Breast epithelium (tissue), 4 donors: ENCODE measurements at places on chromosomes 6 and 20. TPM values are rescaled to one million over a fixed set of nuclear protein-coding genes. Genes with fewer than 3 reads are reported as not detected.

- no peak for DNase-seq
- no peaks in the 10 kb centered on the region for H3K4me1 ChIP-seq
- no peak overlapping the region for H3K4me3 ChIP-seq
- no peak overlapping the region for H3K27ac ChIP-seq
These were observed 12.2 kb upstream of the TAF8 start for GRCh38 chr6:42038163-42038562.

DNA sequence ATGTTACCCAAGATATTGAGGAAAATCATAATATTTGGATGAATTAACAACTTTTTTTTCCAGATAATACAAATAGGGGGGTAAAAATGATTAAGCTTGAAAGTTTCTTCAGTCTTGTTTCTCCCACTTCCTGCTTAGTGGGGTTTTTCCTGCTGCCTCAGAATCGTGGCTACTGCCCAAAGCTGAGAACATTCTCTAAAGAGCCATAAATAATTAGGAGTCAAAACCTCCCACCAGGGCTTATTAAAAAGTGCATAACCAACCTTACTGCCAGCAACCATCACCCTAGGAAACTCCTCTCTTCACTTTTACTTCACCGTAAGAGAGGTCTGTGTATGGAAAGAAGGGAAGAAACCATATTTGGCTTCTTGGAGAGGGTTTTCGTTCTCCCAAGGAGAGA lies 9.0 kb upstream of the LCA5 start:
- no peak for DNase-seq
- no peak overlapping the region for H3K4me3 ChIP-seq
- H3K4me1 ChIP-seq: no peaks in the 10 kb centered on the region
- H3K27me3 ChIP-seq: no peaks in the 10 kb centered on the region
- H3K36me3 ChIP-seq: no peaks in the 10 kb centered on the region

GRCh38 chr6:967701-968100 lies 274.8 kb upstream of the EXOC2 start:
- H3K27ac ChIP-seq: no peak overlapping the region
- peaks cover 5% of the 10 kb centered on the region for H3K27me3 ChIP-seq
- H3K4me1 ChIP-seq: no peaks in the 10 kb centered on the region

DNA sequence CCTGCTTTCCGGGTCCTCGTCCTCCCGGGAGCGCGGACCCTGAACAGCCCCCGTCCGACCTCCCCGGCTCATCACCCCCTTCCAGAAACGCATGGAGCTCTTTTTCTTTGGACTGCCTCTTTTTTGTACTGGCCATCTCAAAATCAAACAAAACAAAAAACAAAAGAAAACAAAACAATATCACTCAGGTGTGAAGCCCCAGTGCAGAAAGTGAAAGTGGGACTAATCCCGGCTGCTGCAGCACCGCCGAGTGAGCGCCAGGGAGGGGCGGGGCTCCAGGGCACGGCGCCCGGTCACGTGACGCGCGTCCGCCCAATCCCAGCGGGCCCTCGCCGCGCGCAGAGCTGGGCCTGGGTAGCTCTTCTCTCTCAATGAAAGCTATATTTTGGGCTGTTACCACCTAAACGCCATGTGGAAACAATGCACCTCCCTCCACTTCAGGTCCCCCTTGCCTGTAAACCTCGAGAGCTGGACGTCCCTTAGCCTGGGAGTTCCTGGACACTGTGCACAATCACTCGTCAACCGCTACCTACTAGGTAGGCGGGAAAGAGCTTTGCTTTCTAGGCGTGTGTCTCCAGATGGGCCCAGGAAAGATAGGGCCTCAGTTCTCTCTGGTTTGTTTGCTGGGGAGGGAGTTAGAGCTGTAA lies 93.7 kb upstream of the PRDM1 start:
- peak overlapping the region; percentile 76 for H3K27ac ChIP-seq
- H3K4me1 ChIP-seq: no peaks in the 10 kb centered on the region
- no peaks in the 10 kb centered on the region for H3K36me3 ChIP-seq
- peak overlapping the region; percentile 87 for H3K4me3 ChIP-seq
- peak; percentile 80 for DNase-seq

DNA sequence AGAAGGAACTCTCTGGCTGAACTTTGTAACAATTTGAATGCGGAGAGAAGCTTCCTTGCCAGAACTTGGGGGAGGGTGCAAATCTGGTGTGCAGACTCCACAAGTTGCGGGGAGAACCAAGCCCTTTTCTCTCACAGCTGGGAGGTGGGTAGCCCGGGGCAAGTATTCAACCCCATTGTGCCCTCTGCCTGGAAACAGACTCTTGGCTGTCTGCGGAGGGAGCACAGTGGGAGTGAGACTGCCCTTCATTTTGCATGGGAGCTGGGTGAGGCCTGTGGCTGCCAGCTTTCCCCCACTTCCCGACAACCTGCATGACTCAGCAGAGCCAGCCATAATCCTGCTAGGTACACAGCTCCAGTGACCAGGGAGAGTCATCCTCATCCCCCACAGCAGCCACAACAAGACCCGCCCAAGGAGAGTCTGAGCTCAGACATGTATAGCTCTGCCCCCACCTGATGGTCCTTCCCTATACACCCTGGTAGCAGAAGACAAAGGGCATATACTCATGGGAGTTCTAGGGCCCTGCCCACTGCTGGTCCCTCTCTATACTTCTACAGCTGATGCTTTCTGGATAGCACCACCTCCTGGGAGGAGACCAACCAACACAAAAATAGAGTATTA lies 29.4 kb upstream of the TPD52L1 start:
- no peak for DNase-seq
- H3K4me1 ChIP-seq: no peaks in the 10 kb centered on the region
- no peaks in the 10 kb centered on the region for H3K27me3 ChIP-seq
- no peaks in the 10 kb centered on the region for H3K36me3 ChIP-seq

DNA sequence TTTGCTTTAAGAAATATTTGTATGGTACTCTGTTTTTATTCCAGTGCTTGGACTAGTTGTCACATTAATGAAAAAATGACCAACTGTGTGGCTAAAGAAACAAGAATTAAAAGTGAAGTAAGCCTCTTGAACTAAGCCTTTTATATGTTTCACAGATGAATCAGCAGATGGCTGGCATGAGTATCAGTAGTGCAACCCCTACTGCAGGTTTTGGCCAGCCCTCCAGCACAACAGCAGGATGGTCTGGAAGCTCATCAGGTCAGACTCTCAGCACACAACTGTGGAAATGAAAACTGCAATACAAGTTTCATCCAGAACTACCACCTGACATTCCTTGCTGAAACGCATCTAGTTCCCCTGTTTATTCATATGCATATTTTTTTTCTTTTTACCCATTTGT lies 96.8 kb downstream of the B3GAT2 start:
- H3K4me1 ChIP-seq: no peaks in the 10 kb centered on the region
- H3K36me3 ChIP-seq: no peaks in the 10 kb centered on the region
- H3K4me3 ChIP-seq: no peak overlapping the region
- no peak overlapping the region for H3K27ac ChIP-seq

GRCh38 chr20:48406498-48406897 lies 421.3 kb downstream of the PREX1 start:
- H3K27ac ChIP-seq: no peak overlapping the region
- H3K27me3 ChIP-seq: peaks cover 6% of the 10 kb centered on the region
- H3K4me3 ChIP-seq: no peak overlapping the region
- H3K4me1 ChIP-seq: no peaks in the 10 kb centered on the region
- DNase-seq: no peak
- no peaks in the 10 kb centered on the region for H3K36me3 ChIP-seq

DNA sequence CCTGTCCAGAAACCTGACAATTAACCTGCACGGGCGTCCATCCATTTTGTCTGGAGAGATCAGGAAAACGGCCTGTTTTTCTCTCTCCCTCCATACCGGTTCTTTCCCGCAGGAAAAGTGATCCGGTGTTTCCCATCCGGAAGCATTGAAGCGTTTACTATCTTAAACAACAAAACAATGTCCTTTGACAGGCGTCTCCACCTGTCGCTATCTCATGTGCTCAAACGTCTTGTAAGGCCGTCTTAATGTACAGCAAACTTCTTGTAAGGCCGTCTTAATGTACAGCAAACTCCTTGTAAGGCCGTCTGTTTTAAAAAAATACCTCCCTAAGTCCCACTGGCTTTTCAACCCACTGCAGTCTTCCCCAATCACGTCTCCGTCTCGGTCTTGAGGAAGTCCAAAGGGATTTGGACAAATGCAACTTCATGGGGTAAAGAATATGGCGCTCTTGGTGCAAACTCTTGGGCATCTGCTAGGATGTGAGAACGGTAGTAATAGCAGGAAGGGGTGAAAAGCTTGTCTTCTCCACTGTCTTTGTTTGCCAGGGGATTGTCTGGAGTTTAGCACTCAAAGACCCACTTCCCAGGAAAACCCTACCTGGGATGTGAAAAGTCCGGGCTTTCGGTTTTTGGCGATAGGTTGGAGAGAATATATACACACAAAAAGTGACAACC lies 29.9 kb upstream of the TRIM27 start:
- H3K27me3 ChIP-seq: peaks cover 2% of the 10 kb centered on the region
- DNase-seq: no peak
- H3K4me3 ChIP-seq: peak overlapping the region; percentile 51
- no peaks in the 10 kb centered on the region for H3K4me1 ChIP-seq
- no peaks in the 10 kb centered on the region for H3K36me3 ChIP-seq

DNA sequence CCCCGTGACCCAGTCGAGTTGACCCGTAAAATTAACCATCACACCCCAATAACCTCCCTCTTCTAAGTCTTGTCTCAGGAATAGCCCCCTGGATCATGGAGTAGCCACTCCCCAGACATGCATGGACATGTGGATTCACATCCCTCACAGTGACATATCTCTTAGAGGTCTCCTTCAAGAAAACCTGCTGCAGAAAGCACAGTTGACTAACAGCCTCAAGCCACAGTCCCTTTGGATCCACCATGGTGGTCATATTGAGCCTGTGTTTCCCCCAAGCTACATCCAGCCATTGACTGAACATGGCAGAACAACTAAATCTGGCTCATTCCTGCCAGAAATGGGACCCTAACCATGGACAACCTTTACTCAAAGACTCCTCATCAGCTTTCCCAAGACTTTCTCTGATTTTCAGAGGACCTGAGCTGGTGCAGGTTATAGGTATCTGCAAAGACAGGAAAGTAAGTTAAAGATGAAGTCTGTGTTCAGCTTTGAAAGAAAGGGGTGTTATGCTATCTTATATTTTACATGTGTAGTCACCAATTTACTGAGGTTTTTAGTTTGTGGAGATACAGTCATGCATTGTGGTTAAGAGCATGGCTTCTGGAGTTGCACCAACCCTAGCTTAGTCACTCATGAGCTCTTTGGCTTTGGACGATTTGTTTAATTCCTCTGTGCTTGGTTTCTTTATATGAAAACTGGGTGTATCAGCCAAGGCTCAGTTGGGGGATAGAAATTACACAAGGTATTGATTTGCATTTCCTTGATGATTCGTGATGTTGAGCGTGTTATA lies 219.1 kb downstream of the MYLK4 start:
- H3K36me3 ChIP-seq: no peaks in the 10 kb centered on the region
- H3K27me3 ChIP-seq: no peaks in the 10 kb centered on the region
- H3K27ac ChIP-seq: no peak overlapping the region
- H3K4me3 ChIP-seq: no peak overlapping the region
- DNase-seq: no peak
- H3K4me1 ChIP-seq: no peaks in the 10 kb centered on the region

GRCh38 chr6:33578164-33578563 lies 1.9 kb downstream of the BAK1 start:
- H3K4me1 ChIP-seq: peaks cover 3% of the 10 kb centered on the region
- H3K4me3 ChIP-seq: peak overlapping the region; percentile 83
- no peaks in the 10 kb centered on the region for H3K36me3 ChIP-seq
- DNase-seq: no peak
- H3K27me3 ChIP-seq: no peaks in the 10 kb centered on the region

DNA sequence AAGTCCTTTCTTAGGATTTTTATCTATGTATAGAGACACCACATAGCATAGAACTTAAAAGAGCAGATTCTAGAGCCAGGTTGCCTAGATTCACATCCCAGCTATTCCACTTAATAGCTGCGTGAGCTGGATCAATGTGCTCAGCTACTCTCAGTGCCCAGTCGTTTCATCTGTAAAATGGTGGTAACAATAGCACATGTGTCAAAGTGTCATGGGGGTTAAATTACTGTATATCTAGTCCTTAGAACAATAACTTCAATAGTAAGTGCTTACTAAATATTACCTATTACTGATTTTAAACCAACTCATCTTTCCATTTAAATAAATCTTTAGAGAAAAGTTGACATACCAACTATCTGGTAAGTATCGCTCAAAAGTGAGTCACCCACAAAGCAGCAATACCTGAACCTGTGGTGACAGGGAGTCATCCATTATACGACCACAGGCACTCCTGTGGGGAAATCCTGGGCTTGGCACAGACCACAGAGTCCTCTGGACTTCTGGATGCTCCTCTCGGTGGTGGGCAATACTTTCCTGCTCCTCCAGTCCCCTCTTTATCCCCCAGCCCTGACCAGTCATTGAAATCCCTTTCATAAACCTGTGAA lies 154.8 kb downstream of the PDSS2 start:
- H3K4me1 ChIP-seq: no peaks in the 10 kb centered on the region
- no peak for DNase-seq
- H3K27ac ChIP-seq: no peak overlapping the region
- H3K27me3 ChIP-seq: no peaks in the 10 kb centered on the region

GRCh38 chr6:151723152-151723551 lies 84.3 kb upstream of the ESR1 start:
- no peak overlapping the region for H3K27ac ChIP-seq
- no peak for DNase-seq
- no peaks in the 10 kb centered on the region for H3K4me1 ChIP-seq
- no peak overlapping the region for H3K4me3 ChIP-seq
- H3K27me3 ChIP-seq: no peaks in the 10 kb centered on the region
- no peaks in the 10 kb centered on the region for H3K36me3 ChIP-seq

- no peak overlapping the region for H3K4me3 ChIP-seq
- no peaks in the 10 kb centered on the region for H3K27me3 ChIP-seq
- no peaks in the 10 kb centered on the region for H3K36me3 ChIP-seq
- H3K27ac ChIP-seq: no peak overlapping the region
- no peaks in the 10 kb centered on the region for H3K4me1 ChIP-seq
These were observed 94.5 kb downstream of the ZMYND8 start for GRCh38 chr20:47262008-47262364.

- H3K27ac ChIP-seq: peak within 1 kb of the TSS; percentile 93
- no peak for DNase-seq
- no peaks in the 10 kb centered on the region for H3K4me1 ChIP-seq
These were observed at the start of gene DBNDD2 for GRCh38 chr20:45407783-45408645. Gene DBNDD2, plus strand, starts transcription at chr20:45408289. Its CDS starts 179 bp downstream, at chr20:45408468.

DNA sequence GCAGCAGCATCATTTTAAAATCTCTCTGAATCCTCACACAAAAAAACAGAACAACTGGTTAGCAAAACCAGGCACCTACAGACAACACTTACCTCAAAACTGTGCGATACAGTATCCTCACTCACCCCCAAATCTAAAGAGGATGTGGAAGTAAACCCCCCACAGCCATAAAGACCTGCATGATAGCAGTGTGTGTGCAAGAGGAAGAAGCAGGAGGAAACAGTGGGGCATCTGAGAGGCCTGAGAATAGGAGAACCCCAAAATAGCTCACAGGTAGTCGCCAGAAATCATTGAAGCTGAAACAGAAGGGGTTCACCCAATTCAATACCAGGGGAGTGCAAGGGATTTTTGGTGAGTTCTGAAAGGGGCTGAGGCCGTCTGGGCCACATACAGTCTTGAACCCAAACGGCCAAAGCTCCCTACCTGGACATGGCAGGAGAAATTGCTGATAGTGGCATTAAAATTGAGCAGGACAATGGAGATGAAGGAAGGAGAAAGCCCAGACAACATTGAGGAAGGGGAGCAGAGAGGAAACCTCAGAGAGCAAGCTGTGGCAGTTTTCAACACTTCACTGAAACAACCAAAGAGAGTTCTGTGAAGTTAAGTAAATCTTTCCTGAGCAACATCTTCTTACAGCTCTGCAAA lies 129.7 kb downstream of the FIG4 start:
- no peak overlapping the region for H3K27ac ChIP-seq
- no peaks in the 10 kb centered on the region for H3K27me3 ChIP-seq
- H3K4me3 ChIP-seq: no peak overlapping the region
- no peaks in the 10 kb centered on the region for H3K4me1 ChIP-seq
- no peaks in the 10 kb centered on the region for H3K36me3 ChIP-seq

The RSPO3 gene
- 5.9 TPM for total RNA-seq

The MUC22 gene
- total RNA-seq: not detected

The RAET1L gene
- not detected for total RNA-seq

The MACROD2 gene
- 26.8 TPM for total RNA-seq

The ZNF76 gene
- total RNA-seq: 46.9 TPM

The KIF6 gene
- under 0.01 TPM for total RNA-seq

The XKR7 gene
- not detected for total RNA-seq
